ENCODE measurements at places on chromosomes 5 and 9. TPM values are rescaled to one million over a fixed set of nuclear protein-coding genes. Genes with fewer than 3 reads are reported as not detected.

DNA sequence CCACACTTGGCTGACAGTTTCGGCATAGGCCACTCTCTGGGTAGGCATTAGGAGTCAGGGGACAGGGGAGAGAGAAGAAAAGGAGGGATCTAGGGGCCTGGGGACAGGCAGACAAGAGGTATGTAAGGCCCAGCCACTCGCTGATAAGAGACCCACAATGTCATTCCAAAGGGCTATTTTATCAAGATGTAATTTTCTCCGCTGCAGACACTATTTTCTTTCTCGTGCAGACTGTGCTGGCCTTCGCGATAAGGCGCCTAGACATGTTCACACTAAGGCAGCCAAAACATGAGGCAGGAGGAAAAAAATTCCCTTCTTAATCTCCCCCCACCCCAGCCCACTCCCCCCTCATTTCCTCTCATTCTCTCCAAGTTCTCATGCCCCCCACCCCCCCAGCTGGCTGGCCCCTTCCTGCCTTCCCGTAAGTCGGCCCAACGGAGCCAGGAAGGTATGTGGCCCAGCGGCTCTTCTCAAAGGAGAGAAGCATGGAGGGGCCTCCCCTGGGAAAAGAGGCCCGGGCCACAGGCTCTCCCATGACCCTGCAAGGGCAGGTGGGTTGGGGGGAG, 44.9 kb upstream of the SYNPO start:
- no peak overlapping the region for H3K27ac ChIP-seq
- no peaks in the 10 kb centered on the region for H3K4me1 ChIP-seq
- DNase-seq, result no peak
- no peaks in the 10 kb centered on the region for H3K27me3 ChIP-seq
- no peaks in the 10 kb centered on the region for H3K36me3 ChIP-seq

DNA sequence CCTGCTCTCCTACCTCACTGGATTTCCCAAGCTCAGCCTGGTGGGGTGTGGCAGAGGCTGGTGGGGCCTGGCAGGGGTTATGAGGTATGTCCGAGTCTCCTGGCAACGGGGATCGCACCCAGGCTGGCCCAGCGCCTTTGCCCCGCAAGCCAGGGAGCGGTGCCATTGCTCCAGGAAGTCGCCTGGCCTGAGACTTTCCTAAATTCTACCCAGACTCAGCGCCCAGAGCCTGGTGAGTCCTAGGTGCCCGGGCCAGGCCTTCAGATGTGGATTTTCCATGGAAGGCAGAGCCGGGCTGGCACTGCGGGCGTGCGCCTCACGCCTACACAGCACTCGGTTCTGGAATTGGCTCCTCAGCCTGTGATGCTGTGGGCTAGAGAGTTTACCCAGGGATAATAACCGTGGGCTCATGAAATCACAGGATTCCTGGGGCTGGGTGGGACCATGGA, 155.4 kb upstream of the COL5A1 start:
- DNase-seq, result no peak
- no peak overlapping the region for H3K27ac ChIP-seq
- no peaks in the 10 kb centered on the region for H3K4me1 ChIP-seq

DNA sequence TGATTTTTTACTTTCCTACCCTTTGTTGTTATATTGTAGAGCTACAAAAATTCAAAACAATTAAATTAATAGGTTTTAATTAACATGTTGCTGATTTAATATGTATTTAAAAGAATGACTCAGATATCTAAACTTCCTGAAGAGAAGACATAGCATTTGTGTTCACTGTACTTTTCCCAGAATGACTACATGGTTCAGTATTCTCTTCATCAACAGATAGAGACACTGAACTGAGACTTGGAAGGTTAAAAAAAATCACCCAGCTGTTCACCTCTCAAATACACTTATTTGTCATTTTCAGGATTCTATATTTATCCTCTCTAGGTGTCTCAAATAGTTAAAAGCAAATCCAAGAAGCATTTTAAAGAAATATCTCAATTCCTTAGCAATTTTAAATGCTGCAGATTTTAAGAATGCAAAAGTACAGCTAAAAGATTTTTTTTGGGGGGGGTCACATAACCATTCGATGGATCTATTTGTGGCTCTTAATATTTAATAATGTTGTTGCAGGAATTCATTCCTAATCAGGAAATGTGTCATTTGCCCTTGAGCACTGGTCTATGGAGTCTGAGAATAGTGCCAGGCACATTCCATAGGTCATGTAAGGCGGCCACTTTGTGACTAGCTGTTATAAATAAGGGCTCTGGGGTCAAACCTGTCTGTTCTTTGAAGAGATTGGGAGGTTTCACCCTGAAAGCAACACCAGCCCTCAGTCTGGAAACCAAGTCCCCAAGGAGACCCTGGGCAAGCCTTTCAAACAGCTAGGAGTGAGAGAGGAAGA, 463.1 kb downstream of the NR2F1-AS1 start:
- H3K27ac ChIP-seq, result no peak overlapping the region
- DNase-seq, result no peak
- no peaks in the 10 kb centered on the region for H3K27me3 ChIP-seq

DNA sequence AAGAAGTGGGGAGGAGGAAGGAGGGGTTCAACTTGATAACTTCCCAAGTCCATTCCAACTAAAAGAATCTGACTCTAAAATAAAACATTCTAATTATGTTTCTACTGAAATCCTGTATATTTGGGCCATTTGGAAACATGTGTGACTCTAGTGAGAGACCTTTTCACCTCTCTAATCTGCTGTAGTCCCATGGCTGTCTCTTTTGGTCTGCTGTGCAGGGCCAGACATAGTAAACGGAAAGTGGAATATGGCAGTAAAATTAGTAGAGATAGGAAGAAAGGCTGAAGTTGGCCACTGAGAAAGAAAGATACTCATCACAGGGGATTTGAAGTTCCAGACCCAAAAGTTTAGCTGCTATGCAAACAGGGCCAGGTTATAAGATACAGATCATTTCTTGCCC, 15.9 kb downstream of the RFX3 start:
- H3K36me3 ChIP-seq, result no peaks in the 10 kb centered on the region
- no peak overlapping the region for H3K4me3 ChIP-seq
- H3K27ac ChIP-seq, result peak overlapping the region; percentile 10
- DNase-seq, result no peak

- no peaks in the 10 kb centered on the region for H3K27me3 ChIP-seq
- no peak for DNase-seq
- H3K4me1 ChIP-seq, result no peaks in the 10 kb centered on the region
- no peak overlapping the region for H3K27ac ChIP-seq
- H3K4me3 ChIP-seq, result no peak overlapping the region
Observed at GRCh38 chr9:92247981-92248380, 45.5 kb downstream of the IARS1 start.

GRCh38 chr5:95027775-95028174, 257.1 kb downstream of the MCTP1 start:
- H3K27ac ChIP-seq, result no peak overlapping the region
- no peaks in the 10 kb centered on the region for H3K36me3 ChIP-seq
- no peak overlapping the region for H3K4me3 ChIP-seq
- H3K27me3 ChIP-seq, result no peaks in the 10 kb centered on the region
- no peak for DNase-seq

DNA sequence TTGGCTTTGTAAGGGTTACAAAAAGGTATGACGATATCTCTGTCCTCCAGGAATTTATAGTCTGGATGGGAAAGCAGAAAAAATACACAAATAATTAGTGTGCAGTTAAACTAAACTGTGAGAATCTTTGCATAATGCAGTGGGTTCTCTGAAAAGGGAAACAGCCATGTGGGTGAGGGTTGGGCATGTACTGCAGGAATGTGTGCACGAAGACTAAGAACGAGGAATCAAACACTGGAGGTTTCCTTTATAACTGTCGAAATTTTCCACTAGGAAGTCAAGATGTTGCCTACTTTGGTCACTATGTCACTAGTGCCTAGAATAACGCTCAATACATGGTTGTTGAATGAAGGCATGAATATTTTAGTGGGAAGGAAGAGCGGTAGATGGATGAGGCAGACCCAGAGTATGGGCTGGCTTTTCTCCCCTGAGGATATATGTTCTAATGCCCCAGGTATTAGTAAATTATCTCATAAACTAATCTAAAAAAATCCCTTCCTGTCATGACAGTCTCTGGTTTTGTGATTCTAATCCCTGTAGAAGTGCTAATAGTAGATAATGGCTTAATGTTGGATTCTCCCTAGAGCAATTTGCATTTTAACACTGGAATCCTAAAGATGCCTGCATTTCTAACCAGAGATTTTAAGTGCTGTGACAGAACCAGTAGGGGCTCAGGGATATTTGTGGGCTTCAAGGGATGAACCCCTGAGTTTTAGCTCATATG, 227.3 kb downstream of the NMUR2 start:
- no peak overlapping the region for H3K27ac ChIP-seq
- H3K4me1 ChIP-seq, result no peaks in the 10 kb centered on the region
- DNase-seq, result no peak

- H3K27me3 ChIP-seq, result no peaks in the 10 kb centered on the region
- no peak for DNase-seq
- H3K27ac ChIP-seq, result peak overlapping the region; percentile 32
- H3K4me1 ChIP-seq, result peaks cover 12% of the 10 kb centered on the region
Observed at GRCh38 chr5:173778784-173779304, 109.3 kb upstream of the CPEB4 start.

DNA sequence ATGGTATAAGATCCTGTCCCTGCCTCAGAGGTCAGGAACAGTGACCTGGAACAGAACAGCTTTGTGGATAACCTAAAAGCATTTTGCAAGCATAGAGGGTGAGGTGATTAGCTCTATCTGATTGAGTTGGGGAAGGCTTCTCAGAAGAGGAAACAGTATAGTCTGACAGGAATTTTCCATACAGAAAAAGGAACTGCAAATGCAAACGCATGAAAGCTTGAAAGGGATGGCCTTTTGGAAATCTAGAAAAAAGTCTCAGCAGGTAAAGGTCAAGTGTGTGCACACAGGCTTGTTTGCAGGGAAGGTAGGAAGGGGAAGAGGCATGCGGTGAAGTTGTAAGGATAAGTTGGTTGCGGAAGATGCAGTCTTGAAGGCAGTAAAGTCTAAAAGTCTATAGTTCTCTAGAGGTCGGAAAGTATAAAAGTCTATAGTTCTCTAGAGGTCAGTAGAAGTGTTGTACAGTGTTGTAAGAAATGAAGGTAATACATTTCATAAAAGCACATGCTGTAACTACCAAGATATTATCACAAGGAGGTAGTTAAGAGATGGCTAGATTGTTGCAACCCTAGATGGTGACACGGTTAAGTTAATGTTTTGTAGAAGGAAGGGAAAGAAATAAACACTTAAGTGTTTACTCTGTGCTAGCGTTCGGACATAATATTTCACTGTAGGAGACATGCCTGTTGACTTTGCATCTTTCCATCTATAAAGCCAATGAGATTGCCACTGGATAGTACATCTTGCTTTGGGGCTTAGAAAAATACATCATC, 16.7 kb upstream of the HSPB3 start:
- peaks cover 22% of the 10 kb centered on the region for H3K4me1 ChIP-seq
- H3K36me3 ChIP-seq, result no peaks in the 10 kb centered on the region
- no peak for DNase-seq
- H3K27ac ChIP-seq, result no peak overlapping the region
- no peaks in the 10 kb centered on the region for H3K27me3 ChIP-seq

ADGRV1 gene
- total RNA-seq, result 0.33 TPM

SLCO6A1 gene
- not detected for total RNA-seq

OR1Q1 gene
- not detected for total RNA-seq

C5 gene
- total RNA-seq, result 1.3 TPM

Data from CD8-positive, alpha-beta memory T cell (primary cell).